Stimulated activated CD8-positive, alpha-beta memory T cell treated with anti-CD3 and anti-CD28 coated beads, Interleukin-15, amount 100 ng/mL, for 1 hour (primary cell): ENCODE measurements at places on chromosomes 6 and 20.
A peak's percentile ranks its signal among the peaks of the same experiment; 100 is the strongest.

DNA sequence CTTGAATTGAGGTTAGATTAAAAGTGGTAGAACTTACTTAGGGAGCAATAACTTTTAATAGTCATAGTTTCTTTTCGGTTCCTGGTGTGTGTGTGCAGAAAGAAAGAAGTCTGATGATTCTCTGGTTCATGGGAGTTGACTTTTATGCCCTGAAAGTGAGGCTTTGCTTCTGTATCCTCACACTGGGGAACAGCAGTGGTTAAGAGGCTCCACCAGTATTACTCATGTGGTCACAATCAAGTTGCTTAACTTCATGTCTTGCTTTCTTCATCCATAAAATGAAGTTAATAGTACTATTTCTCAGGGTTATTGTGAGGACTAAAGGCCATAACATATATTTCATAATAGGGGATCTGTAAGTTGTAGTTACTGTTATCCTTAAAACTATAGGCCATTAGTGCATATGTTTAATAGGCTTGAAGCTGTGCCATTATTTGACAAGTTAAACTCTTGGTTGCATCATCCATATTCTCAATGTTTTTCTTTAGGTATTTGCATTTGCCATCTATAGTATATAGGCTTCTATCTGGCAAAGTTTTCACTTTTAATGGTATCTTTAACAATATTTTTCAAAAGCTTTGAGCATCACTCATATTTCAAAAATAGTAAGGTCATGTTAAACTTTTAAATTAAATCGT lies 262.4 kb downstream of the PLCB1 start:
- no peak for DNase-seq

GRCh38 chr6:1326535-1327121 lies 14.7 kb downstream of the FOXQ1 start:
- DNase-seq, result no peak

DNA sequence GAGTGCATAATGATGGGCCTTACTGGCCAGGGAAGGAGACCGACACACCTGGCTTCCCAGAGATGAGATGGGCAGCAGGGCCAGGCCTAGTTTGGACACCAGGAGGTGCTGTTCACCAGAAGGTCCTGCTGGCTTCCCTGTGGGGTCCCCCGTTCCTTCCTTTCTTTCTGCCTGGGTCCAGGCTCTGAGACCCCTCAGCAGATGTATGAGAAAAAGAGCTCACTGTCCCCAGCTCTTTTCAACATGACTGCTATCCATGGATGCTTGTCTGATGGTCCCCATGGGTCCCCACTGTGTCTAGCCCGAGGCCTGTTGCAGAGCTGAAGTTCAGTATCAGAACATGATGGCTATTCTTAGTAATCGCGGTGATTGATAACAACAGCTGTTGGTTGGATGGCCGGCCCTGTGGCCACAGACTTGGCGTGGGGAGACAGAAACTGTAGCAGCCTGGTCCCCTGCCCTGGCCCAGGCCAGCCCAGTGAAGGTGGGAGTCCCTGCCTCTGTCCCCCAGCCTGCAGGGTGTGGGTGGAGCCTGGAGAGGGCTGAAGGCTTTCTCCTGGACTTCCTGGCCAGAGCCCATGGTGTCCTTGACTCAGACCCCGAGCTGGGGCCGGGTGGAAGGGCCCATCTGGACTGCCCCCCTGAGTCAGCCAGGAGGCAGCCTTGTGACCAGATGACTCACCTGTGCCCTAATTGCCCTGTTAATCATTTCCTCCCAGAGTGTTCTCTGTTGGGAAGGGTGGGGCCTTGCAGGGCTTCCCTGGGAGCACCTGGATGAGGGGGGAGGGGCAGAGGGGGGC lies 9.9 kb upstream of the BAK1 start:
- DNase-seq, result no peak

DNA sequence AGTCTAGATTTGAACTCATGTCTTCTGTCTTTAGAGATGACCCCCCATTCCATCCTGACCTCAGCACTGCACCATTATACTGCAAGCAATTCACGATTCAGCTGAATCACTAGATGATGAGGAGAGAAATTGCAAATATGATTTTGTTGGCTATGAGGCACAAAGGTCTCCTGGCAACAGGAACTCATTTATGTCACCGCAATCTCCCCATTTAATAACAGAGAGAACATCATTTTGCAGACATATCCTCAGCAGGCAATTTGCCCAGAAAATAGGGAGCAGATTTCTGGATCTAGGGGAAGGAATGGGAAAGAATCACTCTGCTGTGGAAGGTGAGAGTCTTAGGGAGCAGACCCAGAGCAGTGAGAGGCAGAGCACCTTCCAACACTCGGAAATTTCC lies 303.0 kb downstream of the PAX1 start:
- no peak for DNase-seq

GRCh38 chr20:62136283-62137091 lies 6.7 kb downstream of the PSMA7 start:
- DNase-seq, result peak; percentile 56

DNA sequence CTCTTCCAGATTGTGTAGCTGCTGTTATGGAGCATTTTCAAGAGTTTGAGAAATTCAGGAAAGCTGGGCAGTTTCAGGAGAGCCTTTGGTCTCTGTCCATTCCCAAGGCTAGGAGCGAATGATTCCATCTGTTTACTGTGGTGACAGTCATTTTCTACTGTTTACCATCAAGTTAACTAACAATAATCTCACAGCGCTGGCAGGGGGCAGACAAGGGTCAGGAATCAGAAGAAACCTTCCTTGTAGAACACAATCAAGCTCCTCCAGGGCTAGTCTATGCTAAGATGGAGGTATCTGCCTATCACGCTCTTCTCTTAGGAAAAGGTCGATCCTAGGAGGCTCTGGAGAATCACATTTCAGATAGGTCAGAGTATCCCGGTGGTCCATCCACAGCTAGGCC lies 293.9 kb downstream of the KIF16B start:
- DNase-seq, result no peak

GRCh38 chr6:118708055-118708454 lies 56.7 kb upstream of the CEP85L start:
- DNase-seq, result no peak

DNA sequence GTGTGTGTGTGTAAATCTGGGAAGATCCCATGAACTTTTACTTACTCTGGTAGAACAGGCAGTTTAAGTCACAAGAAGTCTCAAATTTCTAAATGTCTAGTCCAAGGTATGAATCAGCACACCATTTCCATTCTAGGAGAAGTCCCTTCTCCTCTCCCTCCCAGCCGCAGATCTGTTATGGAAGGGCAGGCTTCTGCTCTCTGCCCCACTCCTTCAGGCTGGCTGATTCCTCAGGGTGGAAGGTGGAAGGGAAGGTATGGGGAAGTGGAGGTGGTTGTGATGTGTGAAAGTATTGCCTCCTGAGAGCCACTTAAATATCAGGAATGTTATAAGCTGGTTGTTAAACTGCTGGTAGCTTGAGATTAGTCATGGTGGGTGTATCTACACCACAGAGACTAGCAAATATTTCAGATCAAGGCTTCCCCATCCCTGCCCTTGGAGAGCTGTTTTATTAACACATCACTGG lies 44.5 kb upstream of the LAMA4 start:
- DNase-seq, result no peak

DNA sequence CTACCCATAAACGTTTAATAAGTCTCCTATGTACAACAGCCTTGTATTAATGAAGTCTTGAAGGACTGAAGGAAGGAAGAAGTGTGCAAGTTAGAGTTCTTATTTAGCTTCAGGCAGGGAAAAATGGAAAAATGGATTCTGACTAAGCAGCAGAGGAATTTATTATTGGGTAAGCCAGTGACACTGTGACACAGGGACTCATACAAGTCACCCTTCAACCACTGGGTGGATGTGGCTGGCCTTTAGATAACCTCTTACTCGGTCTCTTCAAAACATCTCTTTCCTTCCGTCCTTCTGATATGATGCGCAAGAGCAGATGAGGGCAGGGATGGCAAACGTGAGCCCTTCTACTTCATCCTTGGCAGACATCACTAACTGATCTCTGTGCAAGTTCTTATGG lies 145.6 kb downstream of the DHX35 start:
- DNase-seq, result no peak

DNA sequence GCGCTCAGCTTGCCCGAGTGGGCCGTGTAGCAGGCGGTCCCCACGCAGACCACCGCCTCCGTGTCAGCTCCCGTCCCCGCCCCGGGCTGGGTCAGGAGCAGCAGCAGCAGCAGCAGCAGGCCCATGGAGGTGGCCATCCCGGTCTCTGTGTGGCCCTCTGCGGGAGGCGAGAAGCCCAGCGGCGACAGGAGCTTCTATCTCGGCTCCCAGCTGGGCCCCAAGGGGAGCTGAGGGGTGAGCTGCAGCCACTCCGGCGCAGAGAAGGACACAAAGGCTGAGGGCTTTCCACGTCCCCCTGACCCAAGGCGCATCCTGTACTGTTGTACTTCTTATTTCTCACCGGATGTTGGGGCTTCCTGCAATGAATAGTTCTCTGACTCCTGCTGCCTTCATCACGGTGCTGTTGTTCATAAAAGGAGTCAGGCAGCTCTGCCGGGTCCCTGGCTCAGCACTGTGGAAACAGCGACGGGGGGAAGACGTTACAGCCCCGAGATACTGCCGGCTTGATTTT lies at the start of gene CD93:
TSS of gene CD93 (minus strand) at position 269 of the 511 bp plus-strand sequence. CDS start at position 137, 132 bp downstream.
- DNase-seq, result no peak

DNA sequence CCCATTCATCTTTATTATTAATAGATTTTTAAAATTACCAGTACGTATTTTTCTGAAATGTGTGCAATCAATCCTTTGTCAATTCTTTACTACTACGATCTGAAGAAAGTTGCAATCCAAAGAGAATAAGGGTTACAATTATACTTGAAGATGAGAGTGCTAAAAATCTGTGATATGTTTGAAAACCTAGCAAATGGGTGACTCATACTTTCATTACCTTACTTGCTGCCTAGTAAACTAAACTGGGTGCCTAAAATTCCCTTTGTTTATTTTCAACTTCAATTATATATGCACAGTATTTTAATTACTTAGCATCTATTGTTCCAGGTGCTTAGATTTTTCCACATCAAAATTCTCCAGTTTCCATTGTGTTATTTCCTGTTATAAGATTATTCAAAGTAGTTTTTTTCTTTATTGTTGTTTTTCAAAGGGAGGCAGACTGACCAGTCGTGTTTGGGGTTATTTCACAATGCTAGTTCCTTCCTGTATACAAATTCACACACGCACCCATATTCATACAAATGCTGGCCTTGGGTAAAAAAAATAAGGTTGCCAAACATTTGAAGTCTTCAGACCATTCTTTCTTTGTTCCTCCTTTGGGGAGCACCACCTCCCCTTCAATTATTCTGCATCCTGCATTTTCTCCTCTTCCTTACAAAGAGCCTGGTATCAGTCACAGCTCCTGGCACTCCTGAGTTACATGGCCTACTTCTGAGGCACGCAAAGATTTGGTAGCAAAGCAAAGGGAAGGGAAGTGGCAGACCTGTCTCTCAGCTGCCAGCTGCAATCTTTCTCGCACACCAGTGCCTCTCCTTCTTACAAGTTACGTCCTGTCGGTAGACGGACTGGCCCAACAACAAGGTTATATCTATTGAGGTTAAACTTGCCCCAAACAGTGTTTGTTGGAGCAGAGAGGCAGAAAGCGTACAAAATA lies 16.2 kb upstream of the FAM135A start:
- DNase-seq, result no peak

DNA sequence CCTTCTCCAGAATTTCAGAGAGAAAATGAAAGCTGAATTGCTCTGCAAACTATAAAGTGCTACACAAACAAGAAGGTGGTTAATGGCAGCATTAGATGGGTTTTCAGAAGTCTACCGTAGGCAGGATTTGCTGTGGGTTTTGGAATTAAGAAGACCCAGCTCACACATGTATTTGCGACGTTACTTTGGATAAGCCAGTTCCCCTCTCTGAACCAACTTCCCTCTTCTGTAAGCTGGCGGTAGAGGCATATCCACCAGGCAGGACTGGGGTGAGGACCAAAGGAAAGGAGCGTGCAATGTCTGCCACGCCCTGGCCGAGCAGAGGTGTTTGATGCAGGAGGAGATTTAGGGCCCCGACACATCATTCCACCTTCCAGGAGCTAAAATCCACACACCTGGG lies 6.9 kb downstream of the RSPO4 start:
- no peak for DNase-seq

DNA sequence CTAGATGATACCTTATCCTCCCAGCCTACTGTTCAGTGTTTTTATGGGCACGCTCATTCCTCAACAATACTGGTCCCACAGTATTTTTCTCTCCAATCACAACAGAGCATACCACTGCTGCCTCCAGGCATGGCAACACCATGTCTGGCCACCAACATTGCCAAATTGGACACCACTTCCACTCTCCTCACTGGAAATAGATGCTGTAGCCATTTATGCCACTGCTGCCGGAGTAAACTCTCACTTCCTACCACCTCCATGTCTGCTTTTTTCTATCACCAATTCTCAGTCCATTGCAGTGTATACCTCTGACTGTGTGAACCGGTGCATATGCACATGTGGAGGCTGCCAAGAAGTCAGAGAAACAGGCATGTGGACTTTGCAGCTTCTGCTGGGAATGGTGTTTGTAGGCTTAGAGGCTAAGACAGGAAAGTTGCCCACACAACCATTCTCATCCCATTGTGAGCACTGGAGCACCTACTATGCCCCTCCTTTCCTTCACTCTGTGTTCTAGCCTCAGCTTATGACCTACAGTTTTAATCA lies 14.4 kb downstream of the PI3 start:
- DNase-seq, result no peak

GRCh38 chr6:142413111-142413510 lies 111.3 kb downstream of the ADGRG6 start:
- no peak for DNase-seq

DNA sequence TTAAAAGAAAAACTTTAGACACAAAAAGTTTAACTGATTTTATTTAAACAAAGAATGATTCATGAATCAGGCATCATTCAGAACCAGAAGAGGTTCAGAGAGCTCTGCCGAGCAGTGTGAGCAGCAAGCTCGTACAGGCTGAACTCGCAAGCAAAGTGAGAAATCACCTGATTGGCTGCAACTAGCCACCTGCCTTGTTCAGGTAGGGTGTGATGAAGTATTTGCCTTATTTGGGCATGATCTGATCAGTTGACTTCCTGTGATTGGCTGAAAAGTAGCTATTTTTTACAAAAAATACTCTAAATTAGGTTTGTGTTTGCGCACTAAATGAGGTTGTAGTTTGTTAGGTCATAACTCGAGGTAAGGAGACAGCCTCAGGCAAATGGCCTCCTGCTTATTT lies 80.7 kb downstream of the HIVEP1 start:
- DNase-seq, result no peak

GRCh38 chr6:69706724-69707123 lies 90.1 kb downstream of the LMBRD1 start:
- no peak for DNase-seq

- peak; percentile 14 for DNase-seq
These were observed 118.3 kb downstream of the SLX4IP start for GRCh38 chr20:10553326-10553984.
